Neural crest cell (in vitro differentiated cells): ENCODE measurements at places on chromosomes 3 and 15.

DNA sequence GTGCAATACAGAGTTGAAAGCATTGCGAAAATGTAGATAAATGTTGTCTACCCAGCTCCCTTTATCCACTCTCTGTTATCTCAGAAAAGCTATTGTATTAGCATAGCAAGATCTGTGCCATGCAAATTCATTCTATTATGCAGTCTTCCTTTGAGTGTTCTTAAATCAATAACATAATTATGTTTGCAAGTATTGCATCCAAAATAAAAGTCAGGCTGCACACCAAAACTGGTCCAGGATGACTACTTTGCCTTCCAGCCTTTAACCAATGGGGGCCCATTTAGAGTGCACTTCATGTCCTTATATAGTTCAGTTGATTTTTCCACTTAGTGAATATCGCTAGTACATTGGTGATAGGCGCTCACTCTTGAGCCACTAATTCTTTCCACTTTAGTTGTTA lies 107.4 kb upstream of the MLF1 start:
- DNase-seq, result no peak

GRCh38 chr3:62990704-62991413 lies 115.6 kb upstream of the CADPS start:
- DNase-seq, result no peak

DNA sequence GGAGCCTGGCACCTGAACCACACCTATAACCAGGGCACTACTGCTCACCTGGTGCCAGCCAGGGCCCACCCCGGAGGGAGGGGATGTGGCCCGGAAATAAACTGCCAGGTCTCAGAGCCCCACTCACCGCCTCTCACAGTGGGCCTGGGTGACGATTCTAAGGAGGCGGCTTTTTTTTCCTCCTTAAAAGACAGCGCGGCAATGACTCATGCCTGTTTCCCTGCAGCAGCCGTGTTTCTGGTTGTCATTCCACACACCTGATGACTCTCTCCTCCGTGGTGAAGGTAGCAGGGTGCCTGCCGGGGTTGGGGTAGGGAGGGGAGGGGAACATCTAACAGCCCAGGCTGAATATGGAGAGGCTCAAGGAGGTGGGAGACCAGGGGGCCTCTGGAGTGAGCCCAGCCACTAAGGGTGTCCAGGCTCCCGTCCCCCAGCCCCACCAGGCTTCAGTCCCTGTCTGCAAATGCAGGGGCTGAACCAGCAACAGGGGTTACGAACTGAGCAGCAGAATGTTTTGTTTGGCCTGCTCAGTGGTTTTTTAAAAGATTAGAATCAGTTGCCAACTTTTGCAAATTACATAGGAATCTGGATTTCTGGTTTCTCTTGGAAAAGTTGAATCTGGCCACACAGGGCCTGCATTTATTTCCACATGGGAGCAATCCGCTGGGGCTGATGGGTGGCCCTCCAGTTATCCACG lies 127.3 kb upstream of the LINGO1 start:
- DNase-seq, result no peak

DNA sequence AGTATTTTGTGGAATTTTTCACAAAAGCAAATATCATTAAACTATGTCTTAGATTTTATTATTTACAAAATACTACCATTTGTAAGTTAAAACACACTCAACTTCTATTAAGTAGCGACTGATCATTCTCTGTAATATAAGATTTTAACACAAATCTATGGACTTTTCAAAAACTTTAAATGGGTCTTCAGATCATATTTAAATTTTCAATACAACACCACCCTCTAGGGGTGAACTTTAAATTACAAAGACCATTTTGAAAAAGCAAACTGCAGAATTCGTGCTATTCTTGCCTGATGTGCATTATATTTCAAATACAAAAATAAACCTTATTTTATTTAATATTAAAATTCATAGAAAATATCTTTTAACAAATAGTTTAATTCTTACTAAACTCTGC lies 8.2 kb upstream of the VGLL4 start:
- no peak for DNase-seq

GRCh38 chr3:134038716-134039115 lies 9.0 kb upstream of the SLCO2A1 start:
- no peak for DNase-seq

DNA sequence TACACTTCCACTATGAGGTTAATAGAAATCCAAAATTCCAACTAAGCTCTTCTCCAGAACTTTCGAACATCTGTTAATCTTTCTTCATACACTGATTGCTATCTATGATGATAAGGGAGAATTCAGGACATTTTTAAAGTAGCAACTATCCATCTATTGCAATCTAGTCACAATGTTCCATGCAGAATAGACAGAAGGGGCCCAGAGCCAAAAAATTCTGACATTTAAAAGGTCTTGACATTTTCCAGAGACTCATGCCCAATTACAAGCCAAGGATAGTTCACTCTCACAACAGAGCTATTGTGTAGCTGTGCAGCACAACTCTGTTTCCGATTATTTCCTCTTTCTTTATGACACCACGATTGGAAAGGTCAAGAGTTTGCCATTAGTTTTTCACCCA lies 999.7 kb upstream of the ALCAM start:
- no peak for DNase-seq

GRCh38 chr15:69032703-69033373 lies 18.3 kb downstream of the NOX5 start:
- DNase-seq, result no peak

DNA sequence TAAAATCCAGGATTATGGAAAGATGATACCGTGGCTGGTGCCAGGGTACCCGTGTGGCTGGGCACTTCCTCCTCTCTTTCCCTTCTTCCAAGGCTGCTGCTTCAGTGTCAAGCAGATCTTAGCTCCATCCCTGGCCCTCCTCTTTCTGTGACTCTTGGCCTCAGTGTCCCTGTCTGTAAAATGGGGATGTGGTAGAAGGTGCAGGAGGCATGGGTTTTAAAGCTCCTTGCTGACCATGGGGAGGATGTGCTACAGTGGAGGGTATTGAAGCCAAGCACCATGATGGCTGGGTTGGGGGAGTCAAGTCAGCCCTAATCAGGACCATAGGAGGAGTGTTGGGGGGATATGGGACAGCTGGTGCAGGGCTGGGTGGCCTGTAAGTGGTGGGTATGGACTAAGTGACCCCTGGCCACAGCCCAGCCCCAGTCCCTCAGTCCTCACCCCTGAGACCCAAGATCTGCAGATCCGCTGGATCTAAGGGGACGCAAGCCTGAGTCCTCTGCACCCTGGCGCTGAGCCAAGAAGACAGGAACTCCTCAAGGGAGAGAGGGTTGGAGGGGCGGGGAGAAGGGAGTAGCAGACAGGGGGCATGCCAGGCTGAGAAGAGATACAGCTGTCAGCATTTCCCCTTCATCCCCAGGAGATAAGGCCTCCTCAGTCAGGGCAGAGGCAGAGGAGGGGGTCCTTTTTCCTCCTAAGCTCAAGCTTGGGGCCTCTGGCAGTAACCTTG lies 12.0 kb downstream of the PTH1R start:
- DNase-seq, result no peak

DNA sequence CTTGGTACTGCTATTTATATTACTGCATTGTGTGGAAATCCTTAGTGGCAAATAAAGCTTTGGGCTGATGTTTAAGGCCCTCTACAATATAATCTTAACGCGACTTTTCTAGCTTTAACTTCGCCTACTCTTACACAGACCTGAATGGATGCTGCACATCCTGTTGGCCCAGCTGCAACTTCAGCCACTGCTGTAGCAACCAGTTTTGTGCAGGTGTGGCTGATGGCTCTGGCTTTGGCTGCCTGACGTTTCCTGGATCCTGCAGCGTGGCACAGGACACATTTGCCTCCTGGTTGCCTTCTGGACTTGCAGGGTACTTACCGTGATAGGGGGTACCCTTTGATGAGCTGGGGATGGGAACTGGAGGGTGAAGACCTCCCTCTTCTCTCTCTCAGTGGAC lies 20.2 kb upstream of the ERICH6 start:
- no peak for DNase-seq

DNA sequence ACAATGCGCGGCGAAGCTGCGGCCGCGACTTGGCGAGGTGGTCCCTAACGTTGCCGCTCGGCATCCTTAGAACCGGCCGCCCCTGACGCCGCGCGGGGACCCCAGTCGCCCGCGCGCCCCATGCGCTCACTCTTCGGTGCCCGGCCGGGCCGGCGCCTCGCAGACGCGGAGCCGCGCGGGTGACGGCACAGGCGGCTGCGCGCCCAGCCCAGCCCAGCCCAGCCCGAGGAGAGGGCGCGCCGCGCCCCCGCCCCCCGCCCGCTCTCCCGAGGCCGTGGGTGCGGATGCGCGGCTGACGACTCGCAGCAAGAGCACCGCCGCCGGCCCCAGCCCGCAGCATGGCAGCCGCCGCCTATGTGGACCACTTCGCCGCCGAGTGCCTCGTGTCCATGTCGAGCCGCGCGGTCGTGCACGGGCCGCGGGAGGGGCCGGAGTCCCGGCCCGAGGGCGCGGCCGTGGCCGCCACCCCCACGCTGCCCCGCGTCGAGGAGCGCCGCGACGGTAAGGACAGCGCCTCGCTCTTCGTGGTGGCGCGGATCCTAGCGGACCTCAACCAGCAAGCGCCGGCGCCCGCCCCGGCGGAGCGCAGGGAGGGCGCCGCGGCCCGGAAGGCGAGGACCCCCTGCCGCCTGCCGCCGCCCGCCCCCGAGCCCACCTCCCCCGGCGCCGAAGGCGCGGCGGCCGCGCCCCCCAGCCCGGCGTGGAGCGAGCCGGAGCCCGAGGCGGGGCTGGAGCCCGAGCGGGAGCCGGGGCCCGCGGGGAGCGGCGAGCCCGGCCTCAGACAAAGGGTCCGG lies 437 bp downstream of the KLF13 start:
- DNase-seq, result no peak

GRCh38 chr15:59997070-59997701 lies 6.9 kb upstream of the FOXB1 start:
- no peak for DNase-seq

DNA sequence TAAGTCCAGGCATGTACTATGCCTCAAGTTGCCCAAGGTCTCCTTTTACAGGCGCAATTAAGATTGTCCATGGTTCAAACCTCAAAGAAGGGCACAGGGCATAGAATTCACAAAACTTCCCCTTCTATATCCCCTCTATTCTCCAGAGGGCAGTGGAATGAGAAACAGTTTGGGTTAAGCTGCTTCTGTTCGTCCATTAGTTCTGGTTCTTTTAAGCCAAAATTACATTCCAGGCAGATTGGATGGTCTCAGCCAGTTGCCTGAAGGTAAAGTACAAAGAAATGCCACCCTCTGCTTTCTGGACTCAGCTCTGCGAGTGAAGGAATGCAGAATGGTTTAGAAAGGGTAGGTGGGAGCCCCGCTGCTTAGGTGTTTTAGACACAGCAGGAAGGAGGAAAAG lies 200.7 kb downstream of the GREM1 start:
- no peak for DNase-seq

DNA sequence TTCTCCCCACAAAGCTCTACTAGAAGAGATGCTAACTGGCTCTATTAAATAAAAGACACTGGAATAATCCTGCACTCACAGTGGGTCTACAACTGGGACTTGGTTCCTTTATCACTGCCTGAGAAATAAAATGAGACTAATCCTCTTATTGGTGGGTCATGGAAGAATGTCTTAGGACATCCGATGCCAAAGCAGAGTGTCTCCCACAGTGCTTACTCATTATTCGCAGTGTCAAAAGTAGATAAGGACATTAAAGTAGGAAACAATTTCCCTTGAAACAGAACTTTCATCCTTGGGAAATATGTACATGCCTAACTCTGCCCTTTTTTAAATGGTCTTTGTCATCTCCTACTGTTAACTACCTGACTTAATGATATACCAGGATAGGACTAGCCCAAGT lies 71.5 kb downstream of the GSK3B start:
- no peak for DNase-seq

DNA sequence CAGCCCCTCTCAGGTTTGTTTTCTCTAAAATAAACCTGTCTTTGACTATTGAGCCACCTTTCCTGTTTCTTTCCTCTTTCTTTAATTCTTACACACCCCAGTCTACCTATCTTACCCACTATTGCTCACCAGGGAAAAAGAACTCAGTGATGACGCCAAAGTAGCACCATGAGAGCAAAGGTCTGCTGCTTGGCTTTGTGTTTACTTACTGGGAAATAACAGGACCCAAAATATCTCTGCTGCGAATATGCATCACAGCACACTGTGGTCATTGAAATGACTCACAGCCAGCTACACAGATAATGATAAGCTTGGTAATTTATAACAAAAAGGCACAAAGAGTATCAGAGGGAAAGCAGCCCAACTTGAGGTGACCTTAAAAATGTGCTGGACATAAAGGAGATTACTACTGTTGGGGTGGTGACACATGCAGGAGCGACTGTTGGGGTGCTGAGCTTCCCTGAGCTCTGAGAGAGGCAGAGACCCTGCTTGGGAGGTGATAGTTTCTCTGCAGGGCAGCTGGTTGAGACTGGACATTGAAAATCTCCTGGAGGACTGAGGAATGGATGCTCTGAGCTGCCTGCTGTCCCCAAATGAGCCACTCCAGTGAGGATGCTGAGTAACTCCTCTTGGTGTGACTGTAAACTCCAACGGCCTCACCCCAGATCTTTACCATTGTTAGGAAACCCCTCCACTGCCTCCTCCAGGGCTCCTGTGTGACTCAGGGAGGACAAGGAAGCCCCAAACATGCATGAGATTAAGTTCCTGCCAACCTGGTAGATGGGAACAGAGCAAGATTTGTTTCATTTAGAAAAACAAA lies 14.5 kb downstream of the EFCAB12 start:
- DNase-seq, result no peak

DNA sequence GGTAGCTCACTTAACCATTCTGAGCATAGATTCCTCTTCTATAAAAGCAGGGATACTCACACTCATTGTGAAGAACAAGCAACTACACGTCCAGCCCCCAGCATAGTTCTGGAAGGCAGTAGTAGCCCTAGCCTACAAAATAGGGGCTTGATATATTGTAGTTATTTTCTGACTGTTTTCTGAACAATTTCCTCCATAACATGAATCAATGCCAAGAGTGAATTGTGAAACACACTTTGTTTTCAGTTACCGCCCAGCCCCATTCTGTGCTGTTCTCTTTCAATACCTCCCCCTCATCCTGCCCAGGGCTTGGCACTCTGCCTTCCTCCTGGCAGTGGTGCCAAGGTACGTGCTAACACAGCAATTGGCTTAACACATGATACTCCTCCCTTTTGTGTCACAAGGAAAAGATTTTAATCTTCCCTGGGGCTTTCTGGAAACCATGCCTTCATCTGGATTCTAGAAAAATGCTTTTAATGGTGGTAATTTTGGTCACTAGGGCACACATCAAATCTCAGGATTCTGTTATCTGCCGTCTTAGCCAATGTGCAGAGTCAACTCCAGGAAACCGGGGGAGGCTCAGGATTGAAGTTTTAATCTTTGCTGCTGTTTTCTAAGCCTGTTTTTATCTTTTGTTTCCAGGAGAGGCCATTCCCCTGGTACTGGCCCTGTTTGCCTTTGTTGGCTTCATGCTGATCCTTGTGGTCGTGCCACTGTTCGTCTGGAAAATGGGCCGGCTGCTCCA lies 37.2 kb downstream of the IL20RB start:
- no peak for DNase-seq

GRCh38 chr3:166060789-166061479 lies 223.7 kb upstream of the BCHE start:
- no peak for DNase-seq
